Activated CD4-positive, CD25-positive, alpha-beta regulatory T cell treated with anti-CD3 and anti-CD28 coated beads, Interleukin-2, amount 50 U/mL, for 16 hours (primary cell): ENCODE measurements at places on chromosomes 13 and 19.

- no peak for DNase-seq
Measured at GRCh38 chr19:55858969-55859368, 22.6 kb downstream of the NLRP4 start.

DNA sequence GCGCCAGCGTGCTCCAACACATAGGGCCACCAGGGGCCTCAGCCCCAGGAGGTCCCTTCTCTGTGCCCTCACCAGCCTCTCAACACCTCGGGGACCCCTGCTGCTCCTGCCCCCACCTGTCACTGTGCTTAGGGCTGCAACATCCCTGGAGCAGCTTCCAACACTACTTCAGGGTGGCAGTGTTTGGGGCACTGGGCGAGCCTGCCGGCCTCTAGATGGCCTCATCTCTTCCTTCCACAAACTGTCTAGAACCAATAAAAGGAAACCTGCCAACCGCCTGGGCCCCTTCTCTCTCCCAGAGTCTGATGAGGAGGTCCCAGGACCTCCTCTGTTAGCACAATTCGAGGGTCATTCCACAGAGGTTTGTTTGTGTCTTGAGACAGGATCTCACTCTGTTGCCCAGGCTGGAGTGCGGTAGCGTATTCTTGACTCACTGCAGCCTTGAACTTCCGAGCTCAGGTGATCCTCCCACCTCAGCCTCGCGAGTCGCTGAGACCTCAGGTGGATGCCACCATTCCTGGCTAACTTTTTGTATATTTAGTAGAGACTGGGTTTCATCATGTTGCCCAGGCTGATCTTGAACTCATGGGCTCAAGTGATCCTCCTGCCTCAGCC lies 10.1 kb upstream of the SHD start:
- DNase-seq: no peak

- no peak for DNase-seq
Measured at GRCh38 chr13:44151474-44151873, 222.2 kb upstream of the SERP2 start.

DNA sequence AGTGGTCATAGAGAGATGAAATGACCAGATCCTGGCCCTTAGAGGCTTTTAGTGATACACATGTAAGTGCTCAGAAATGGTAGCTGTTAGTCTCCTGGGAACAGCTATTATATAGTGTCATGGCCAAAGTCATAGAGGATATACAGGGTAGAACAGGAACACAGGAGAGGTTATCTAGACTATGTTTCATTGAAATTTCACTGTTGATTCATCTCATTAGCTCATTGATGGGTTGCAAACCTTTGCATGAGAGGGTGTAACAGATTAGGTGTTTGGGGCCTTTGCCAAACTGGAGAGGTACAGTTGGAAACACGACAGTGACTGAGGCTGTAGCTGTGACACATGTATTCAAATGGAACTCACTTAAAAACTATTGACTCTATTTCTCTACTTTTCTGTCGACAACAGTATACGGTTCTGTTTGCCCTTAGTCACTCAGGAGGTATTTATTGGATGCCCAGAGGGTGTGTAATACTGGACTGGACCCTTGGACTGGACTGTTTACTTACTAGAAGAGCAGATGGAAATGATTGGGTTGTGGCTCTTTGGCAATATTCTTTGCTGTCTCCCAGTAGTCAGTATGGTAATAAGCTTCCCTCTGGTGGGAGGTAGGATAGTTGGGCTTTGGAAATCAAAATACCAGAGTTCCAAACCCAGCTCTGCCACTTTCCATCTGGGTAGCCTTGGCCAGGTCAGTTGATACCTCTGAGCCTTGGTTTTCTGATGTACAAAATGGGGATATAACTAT lies 29.8 kb downstream of the ARHGAP35 start:
- no peak for DNase-seq

- DNase-seq: no peak
Measured at GRCh38 chr13:54511366-54511765, 1482.8 kb downstream of the OLFM4 start.

DNA sequence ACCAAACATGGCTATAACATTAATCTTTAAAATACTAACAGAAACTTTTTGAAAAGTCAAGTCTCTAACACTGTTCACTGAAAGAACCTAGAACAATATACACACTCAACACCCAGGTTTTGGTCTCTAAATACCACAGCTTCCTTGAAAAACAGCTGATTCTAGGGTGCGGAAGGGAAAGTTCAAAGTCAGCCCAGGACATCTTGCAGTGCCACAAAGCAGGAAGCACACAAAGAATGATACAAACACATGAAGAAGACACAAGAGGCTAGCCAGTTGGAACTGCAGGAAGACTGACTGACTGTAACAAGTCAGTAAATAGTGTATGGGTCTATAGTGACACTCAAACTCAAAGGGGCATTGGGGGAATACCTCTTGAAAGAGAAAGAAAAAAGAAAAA lies 4.6 kb downstream of the DEDD2 start:
- no peak for DNase-seq

DNA sequence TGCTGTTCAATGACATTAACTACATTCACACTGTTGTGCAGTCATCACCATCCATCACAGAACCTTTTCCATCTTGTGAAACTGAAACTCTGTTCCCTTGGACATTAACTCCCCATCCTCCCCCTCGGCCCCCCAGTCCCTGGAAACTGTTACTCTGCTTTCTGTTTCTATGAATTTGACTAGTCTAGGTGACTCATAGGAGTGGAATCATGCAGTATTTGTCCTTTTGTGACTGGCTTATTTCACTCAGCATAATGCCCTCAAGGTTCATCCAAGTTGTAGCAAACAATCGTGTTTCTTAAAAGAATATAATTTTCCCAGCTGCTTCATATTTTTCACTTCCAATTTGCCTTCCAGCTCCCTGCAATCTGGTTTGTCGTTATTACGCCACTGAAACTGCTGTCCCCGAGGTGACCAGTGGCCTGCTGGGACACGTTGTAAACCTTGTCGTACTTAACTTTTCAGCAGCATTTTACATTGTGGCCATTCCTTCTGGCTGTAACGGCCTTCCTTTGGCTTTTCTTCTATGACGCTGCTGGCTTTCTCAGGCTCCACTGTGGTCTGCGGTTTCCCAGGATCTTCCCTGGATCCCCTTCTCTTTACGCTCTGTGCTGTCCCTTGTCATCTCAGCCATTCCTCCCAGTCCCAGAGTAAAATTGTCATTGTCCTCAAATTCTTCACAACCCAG lies 74.0 kb downstream of the DHRS12 start:
- no peak for DNase-seq

GRCh38 chr19:8612807-8613171 lies 2.3 kb upstream of the ADAMTS10 start:
- no peak for DNase-seq

- DNase-seq: no peak
Measured at GRCh38 chr19:35518313-35518712, 4.9 kb upstream of the DMKN start.

DNA sequence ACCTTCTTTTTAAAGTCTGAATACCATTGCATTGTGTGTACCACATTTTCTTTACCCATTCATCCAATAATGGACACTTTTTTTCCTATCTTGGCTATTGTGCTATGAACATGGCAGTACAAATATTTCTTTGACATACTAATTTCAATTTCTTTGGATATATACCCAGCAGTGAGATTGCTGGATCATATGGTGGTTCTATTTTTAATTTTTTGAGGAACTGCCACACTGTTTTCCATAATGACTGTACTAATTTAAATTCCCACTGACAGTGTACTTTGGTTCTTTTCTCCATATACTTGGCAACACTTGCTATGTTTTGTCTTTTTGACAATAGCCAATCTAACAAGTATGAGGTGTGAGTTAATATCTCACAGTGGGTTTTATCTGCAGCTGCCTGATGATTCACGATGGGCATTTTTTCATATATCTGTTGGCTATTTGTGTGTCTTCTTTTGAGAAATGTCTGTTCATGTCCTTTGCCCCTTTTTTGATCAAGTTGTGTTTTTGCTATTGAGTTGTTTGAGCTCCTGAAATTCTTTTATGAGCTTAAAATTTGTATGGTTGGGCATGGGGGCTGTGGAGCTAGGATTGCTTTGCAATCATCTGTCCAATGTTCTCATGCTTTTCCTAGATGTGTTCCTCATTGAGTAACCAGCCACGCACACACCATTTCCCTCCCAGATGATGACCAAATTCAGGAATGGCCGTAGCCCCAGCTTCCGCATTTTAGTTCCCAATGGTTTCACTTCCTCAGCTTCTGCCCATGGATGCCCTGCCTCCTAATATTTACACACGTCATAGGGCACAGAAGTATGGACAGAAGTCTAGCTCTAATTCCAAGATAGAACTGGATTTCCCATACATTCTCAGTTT lies 380.0 kb upstream of the SGCG start:
- no peak for DNase-seq

DNA sequence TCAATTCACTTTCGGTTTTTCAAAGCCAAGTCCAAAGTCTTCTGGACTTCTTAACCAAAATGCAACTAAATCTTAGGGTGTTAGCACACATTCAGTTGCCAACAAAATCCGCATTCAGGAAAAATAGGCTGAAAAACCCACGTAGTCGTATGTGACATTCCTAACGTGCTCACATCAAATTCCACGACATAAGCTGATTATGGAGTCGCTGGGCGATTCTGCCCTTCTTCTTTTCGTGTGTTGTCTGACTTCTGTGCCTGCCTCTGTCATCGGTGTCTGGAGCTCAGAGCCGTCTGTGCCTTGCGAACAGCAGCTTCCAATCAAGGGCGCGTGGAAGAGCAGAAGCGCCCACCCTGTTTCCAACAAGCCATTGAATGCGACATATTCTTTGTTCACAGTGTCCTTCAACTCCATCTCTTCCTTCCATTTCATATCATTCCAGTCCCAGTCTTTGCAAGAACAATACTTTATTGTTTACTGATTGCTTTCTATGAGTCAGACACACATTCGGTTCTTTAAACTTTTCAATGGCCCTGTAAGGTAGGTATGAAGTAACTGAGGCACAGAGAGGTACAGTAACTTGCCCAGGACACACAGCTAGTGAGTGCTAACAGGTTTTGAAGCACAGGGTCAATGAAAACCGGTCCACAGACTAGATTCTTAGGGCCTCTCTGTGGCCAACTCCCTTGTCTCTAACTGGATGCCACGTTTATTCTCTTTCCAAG lies 8.2 kb upstream of the ZNF507 start:
- DNase-seq: no peak

- DNase-seq: no peak
Measured at GRCh38 chr19:43784241-43784980, 3.6 kb upstream of the KCNN4 start.

GRCh38 chr19:30739394-30739793 lies 367.2 kb downstream of the ZNF536 start:
- DNase-seq: no peak

- no peak for DNase-seq
Measured at GRCh38 chr13:106140476-106140875, 395.0 kb downstream of the EFNB2 start.

GRCh38 chr19:33400856-33401682 lies 27.6 kb downstream of the CEBPG start:
- DNase-seq: no peak

DNA sequence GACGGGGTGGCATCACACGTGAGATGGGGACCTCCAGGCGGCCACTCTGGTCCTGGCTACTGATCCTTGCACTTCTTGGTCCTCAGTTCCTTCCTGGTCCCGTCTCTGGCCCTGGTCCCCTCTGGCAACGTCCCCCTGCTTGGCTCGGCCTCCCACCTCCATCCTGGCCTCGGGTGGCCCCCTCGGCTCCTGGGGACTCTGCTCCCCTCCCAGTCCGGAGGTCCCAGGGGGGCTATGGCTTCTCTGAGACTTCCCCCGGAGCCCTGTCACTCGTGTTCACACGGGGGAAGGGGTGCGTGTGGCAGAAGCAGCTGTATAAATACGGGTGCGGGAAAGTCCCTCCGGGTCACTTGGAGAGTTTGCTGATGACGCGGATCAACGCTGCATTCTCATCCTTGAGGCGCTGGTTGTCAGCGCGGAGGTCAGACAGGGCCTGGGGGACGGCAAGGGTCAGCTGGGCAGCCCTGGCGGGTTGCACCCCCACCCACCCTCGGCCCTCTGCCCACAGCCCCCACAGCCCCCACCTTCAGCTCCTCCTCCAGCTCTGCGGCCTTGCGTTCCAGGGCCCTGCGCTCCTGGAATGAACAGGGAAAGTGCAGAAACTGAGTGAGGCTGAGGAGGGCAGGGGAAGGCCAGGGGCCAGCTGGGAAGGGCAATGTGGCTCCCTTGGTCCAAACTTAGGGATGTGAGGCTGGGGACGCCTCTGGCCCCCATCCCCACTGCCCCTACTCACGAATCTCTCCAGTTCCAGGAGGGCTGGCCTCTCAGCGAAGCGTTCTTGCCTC lies 15.6 kb downstream of the EPS8L1 start:
- no peak for DNase-seq

- DNase-seq: no peak
Measured at GRCh38 chr19:6378041-6378440, 2.3 kb upstream of the PSPN start.

DNA sequence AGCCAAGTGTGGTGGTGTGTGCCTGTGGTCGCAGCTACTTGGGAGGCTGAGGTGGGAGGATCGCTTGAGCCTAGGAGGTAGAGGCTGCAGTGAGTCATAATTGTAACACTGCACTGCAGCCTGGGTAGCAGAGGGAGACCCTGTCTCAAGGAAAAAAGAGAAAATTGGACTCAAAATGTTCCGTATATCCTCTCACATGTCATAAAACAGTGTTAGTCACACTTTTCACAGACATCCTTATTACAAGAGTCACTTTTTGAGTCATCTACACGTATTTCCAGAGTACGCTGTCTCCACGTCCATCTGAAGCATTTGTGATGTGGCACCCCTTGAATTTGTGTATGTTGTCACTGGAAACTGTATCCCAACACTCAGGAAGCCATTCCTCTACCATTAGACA lies 133.0 kb downstream of the SIPA1L3 start:
- no peak for DNase-seq

DNA sequence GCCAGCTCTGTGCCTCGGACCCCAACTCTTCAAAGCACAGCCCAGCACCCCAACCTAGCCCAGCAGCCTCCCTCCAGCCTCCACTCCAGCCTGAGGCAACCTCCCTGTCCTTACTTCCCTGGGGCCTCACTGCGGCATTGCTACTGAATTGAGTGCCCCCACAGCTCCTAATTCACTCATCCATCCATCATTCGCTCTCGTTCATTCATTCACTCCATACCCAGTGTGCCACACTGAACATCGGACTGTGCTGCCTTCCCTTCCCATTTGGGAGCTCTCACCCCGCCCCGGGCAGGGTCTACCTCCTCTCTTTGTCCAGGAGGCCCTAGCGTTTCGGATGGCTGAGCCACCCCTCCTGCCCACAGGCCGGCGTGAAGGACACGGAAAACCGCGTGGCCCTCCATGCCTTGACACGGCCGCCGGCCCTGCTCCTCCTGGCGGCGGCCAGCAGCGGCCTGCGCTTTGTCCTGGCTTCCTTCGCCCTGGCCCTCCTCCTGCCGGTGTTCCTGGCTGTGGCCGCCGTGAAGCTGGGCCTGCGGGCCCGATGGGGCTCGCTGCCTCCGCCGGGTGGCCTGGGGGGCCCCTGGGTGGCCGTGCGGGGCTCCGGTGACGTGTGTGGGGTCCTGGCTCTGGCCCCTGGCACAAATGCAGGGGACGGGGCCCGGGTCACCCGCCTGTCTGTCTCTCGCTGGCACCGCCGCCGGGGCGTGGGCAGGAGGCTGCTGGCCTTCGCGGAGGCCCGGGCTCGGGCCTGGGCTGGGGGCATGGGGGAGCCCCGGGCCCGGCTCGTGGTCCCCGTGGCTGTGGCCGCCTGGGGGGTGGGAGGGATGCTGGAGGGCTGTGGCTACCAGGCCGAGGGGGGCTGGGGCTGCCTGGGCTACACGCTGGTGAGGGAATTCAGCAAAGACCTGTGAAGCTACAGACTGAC lies 1.3 kb downstream of the NAT14 start:
- no peak for DNase-seq

GRCh38 chr13:41756198-41756880 lies 204.6 kb downstream of the VWA8 start:
- no peak for DNase-seq

GRCh38 chr19:869245-870177 lies 10.0 kb downstream of the CFD start:
- no peak for DNase-seq
